Activated effector memory CD4-positive, alpha-beta T cell treated with anti-CD3 and anti-CD28 coated beads, Interleukin-2, amount 50 U/mL, for 16 hours (primary cell): ENCODE measurements at places on chromosomes 6 and 20.

- DNase-seq: no peak
These were observed 7.8 kb downstream of the HCRTR2 start for GRCh38 chr6:55182016-55182650.

DNA sequence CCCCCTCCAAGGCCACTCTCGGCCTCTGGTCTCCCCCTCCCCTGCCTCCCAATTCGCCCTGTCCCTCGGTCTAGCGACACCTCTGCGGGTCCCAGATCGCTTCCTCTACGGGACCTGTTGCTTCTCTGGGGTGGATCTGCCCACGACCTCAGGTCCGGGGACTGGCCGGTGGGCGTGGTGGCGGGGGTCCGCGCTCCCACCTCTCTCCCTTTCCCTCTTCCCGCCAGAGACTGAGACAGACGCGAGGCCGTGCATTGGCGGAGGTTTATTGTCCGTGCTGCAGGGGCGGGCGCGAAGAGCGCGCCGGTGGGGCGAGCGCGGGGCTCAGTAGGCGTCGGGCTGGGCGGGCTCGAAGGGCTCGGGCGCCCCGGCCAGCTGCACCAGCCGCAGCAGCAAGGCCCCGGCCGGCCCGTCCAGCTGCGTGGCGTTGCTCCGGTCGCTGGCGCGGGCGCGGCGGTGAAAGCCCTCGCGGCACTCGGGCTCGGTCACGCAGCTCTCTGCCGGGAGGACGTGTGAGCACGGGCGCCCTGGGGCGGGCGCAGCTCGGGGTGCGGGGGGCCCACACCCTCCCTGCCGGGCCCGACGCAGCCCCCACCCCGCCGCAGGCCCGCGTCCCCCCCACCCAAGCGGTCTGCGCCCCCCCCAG lies 2.1 kb downstream of the AVP start:
- no peak for DNase-seq

GRCh38 chr6:54929245-54929909 lies 82.8 kb downstream of the FAM83B start:
- no peak for DNase-seq

DNA sequence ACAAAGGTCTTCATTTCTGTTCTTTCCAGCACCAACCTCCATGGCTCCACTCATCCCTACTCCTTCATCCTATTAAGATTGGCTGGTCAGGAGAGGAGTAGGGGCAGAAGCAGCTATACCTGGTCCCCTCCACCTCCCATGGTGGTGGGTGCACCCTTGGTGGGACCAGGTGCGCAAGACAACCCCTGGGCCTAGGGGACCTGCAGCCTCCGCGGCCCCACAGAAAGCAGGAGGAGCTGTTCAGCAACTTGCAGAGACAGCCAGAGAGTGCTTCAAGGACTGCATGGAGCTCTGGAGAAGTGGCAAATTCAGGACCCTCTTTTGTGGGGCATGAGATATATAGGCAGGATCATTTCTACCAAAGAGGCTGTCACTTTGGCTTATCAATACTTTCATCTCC lies 9.8 kb downstream of the ULBP2 start:
- DNase-seq: no peak

GRCh38 chr20:51335329-51335841 lies 207.1 kb downstream of the NFATC2 start:
- DNase-seq: no peak

- no peak for DNase-seq
These were observed 116.2 kb downstream of the TNFAIP3 start for GRCh38 chr6:137983269-137983668.

GRCh38 chr6:28943557-28944411 lies 20.0 kb upstream of the TRIM27 start:
- peak; percentile 84 for DNase-seq

GRCh38 chr6:106466211-106466610 lies 105.7 kb downstream of the CRYBG1 start:
- no peak for DNase-seq

GRCh38 chr6:25966711-25967110 lies 4.1 kb downstream of the TRIM38 start:
- no peak for DNase-seq

DNA sequence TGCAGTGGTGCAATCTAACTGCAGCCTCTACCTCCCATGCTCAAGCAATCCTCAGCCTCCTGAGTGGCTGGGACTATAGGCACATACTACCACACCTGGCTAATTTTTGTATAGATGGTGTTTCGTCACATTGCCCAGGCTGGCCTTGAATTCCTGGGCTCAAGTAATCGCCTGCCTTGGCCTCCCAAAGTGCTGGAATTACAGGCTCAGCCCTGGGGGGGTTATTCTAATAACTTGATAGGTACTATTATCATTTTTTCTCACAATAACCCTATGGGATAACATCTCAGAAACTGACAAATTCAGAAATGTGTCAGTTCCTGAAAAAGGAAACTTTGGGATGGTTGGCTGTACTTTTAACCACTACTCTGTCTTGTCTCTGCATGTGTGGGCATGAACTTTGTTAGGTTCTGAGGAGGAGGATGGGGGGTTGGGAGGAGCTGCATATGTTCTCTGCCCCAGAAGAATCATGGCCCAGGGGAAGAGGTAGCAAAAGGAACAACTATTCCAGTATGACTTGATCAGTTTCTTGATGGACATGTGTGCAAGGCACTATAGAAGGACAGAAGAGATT lies 169.9 kb downstream of the CARMIL1 start:
- no peak for DNase-seq

DNA sequence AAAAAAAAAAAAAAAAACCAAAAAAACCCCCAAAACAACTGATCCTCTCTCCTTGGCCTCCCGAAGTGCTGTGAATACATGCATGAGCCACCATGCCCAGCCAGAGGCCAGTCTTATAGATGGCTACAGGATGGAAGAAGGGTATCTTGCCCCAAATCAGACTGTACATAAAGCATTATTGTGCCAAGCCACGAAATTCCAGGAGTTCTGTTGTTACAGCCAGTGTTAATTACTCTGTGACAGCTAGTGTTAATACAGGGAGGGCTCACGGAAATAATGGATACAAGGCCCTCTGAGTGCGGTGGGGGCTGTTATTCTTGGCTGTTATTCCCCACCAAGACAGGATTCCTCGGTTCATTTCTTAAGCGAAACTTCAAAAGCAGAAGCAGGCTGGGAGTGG lies 1.4 kb upstream of the CLPSL2 start:
- DNase-seq: no peak

DNA sequence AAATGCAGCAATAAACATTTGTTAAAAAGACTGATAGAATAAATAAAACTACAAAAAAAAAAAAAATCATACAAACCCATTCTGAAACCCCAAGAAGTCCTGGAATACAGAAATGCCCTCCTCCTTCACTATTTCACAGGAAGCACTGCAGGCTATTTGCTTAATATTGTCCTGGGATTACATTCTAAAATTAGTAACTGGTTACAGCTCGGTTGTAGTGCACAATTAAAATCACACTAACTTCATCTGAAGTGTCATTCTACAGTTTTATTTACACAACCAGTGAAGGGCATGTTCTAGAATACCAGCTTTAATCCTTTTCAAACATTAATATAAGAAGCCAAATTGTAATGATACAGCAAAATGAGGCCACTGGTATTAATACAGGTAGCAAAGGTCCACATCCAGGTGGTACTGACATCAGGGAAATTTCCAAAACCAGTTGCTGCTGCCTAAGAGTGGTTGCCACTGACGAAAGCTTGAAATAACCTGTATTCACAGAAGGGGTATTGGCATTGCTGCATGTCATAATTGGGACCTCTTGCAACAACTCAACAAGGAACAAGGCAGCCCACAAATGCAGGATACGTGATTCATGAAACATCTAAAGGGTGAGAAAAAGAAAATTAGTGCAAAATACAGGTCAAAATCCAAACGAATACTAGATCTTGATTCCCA lies 26.9 kb downstream of the AKIRIN2 start:
- no peak for DNase-seq

- DNase-seq: no peak
These were observed 5.6 kb downstream of the IL22RA2 start for GRCh38 chr6:137167702-137168377.

GRCh38 chr6:151682251-151682650 lies 125.2 kb upstream of the ESR1 start:
- no peak for DNase-seq

DNA sequence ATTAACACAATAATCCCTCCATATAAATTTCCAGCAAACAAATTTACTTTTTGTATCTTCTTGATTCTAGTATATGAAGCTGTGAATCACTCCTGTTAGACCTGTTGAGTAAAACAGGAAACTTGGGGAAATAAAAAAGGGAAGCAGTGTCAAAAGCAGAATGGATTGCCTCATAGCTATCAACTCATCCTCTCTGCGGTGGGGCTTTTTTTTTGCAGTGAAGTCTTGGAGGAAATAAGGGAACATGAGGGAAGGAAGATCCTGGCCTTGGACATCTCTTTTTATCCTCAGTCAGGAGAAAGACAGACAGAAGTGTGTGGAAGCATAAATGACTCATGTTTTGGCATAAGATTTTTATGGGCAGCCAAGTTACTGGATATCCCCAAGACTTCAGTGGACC lies 332.5 kb downstream of the TFAP2A start:
- DNase-seq: no peak

DNA sequence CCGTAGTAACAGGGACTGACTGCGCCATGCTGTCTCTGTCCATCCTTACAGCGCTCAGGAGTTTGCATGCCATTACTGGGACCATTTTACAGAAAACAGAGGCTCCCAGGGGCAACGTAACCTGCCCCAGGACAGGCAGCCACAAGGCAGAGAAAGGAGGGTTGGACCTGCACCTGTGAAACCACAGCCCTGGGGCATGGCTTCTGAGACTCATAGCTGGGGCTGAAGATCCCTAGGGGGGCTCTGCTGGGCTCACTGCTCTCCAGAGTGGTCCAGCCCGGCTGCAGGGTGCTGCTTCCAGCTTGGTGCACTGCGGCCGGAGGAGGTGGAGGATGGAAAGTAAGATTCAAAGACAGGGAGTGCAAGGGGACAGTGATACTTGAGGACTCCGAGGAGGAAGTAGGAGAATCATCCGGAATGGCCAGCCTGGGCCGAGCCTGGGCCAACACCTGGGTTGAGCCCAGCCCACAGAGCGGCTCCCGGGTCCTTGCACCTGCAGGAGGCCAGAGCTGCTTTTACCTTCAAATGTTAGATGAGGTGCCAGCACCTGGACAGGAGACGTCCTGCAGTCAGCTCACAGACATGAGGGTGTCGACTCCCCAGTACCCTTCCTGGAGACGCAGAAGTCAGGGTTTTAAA lies 183.2 kb downstream of the CDH4 start:
- DNase-seq: peak; percentile 45

DNA sequence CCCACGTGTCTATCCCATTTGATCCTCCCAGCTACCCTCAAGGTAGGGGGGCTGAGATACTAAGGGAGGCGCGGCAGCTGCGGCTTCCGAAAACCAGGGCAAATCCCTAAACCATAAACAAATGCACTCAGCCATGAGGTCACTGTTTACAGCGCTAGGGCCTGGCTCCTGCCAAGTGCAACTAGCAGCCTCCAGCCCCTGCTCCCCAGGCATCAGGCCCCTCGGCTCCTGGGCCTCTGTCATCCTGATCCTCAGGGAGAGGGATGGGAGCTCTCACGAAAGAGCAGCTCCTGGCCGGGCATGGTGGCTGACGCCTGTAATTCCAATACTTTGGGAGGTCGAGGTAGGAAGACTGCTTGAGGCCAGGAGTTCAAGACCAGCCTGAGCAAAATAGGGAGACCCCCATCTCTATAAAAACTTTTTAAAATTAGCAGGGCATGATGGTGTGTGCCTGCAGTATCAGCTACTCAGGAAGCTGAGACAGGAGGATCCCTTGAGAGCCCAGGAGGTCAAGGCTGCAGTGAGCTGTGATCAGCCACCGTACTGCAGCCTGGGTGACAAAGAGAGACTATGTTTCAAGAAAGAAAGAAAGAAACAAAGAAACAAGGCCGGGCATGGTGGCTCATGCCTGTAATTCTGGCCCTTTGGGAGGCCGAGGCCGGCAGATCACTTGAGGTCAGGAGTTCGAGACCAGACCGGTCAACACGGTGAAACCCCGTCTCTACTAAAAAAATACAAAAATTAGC lies 42.5 kb upstream of the TLDC2 start:
- DNase-seq: no peak

DNA sequence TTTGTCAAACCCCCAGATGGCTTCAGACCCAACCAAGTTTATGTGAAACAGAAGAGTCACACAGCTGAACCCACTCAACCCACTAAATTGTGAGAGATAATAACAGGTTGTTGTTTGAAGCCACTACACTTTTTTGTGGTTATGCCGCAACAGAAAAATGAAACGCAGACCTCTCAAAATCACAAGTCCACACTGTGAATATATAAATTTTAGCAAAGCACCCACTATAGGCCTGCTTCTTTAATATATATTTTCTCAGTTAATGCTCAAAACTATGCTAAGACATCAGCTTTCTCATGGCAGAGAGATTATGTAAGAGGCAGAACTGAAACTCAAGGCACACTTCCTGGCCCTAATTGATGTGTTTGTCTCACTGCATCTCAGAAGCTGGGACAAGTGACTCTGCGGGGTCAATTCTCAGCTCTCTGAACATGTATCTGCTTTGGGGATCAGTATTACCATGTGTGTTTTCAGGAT lies 27.7 kb downstream of the MAP3K5 start:
- DNase-seq: no peak

DNA sequence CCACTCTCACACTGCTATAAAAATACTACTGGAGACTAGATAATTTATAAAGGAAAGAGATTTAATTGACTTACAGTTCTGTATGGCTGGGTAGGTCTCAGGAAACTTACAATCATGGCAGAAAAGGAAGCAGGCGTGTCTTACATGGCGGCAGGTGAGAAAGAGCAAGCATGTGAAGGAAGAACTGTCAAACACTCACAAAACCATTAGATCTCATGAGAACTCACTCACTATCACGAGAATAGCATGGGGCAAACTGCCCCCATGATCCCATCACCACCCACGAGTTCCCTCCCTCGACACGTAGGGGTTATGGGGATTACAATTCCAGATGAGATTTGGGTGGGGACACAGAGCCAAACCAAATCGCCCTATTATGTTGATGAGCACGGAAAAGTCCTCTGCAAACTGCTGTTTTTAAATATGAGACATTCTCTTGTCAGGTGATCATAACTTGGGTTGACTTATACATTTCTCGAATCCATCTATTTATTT lies 133.5 kb downstream of the AIG1 start:
- DNase-seq: no peak

- peak; percentile 19 for DNase-seq
These were observed 10.9 kb downstream of the CCM2L start for GRCh38 chr20:32021091-32021490.

GRCh38 chr6:72787391-72788031 lies 165.6 kb downstream of the KCNQ5 start:
- DNase-seq: no peak
